Right cardiac atrium (tissue), 5 donors: ENCODE measurements at places on chromosomes 7 and 10. TPM values are rescaled to one million over a fixed set of nuclear protein-coding genes. Genes with fewer than 3 reads are reported as not detected.
A peak's percentile ranks its signal among the peaks of the same experiment; 100 is the strongest.

SPOCK2 gene
- total RNA-seq = 6.0 TPM

- DNase-seq = no peak
These were observed 66.1 kb downstream of the GRID1 start for GRCh38 chr10:86300399-86300925.

DNA sequence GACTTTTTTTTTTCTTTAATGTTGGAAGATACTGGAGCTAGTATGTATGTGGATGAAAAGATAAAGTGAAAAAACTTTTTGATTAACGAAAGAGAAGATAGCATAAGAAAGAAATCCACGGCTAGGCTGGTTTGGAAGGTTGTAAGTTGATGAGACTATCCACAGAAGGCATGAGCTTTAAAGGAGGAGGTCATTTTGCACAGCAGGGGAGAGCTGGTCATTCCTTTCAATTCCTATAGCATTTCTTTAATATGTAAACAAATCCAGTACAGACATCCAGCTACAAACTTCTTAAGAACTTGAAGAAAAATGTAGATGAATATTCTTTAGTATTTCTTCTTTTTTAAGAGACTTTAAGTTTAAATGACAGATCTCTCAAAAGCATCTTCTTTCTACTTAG is 281.3 kb downstream of the CACNA2D1 start:
- DNase-seq = no peak

ANKRD1 gene
- total RNA-seq = 2,468 TPM

GRCh38 chr10:62733654-62734293 is 70.7 kb upstream of the ADO start:
- DNase-seq = no peak

- DNase-seq = peak; percentile 36
These were observed 66.8 kb downstream of the ELFN1 start for GRCh38 chr7:1736830-1737229.
